ENCODE measurements at places on chromosomes 4 and X. TPM values are rescaled to one million over a fixed set of nuclear protein-coding genes. Genes with fewer than 3 reads are reported as not detected.

The IL2RG gene
- total RNA-seq, result 506 TPM

The MAGEB16 gene
- not detected for total RNA-seq

The PRDX4 gene
- total RNA-seq, result 13.5 TPM

The GNL3L gene
- total RNA-seq, result 44.5 TPM

The MAGEC3 gene
- total RNA-seq, result not detected

The TMEM131L gene
- total RNA-seq, result 105 TPM

The RBM46 gene
- not detected for total RNA-seq

The SLC4A4 gene
- 19.1 TPM for total RNA-seq

The TMEM271 gene
- not detected for total RNA-seq

The POLA1 gene
- total RNA-seq, result 11.3 TPM

The GYPE gene
- total RNA-seq, result 1.2 TPM

The RPA4 gene
- 1.5 TPM for total RNA-seq

The AFF2 gene
- total RNA-seq, result 0.24 TPM

The MMGT1 gene
- total RNA-seq, result 21.4 TPM

The AFAP1 gene
- total RNA-seq, result 12.5 TPM

The GYG2 gene
- total RNA-seq, result not detected

The HTATSF1 gene
- 26.4 TPM for total RNA-seq

The SMIM43 gene
- total RNA-seq, result not detected

The VSIG4 gene
- not detected for total RNA-seq

The TLR1 gene
- total RNA-seq, result 30.0 TPM

The CXorf38 gene
- total RNA-seq, result 46.1 TPM

The MTNR1A gene
- not detected for total RNA-seq

The ZDHHC15 gene
- total RNA-seq, result not detected

The ADGRG2 gene
- not detected for total RNA-seq

The SPATA4 gene
- not detected for total RNA-seq

The SYTL5 gene
- not detected for total RNA-seq

The ANXA3 gene
- total RNA-seq, result 1.2 TPM

Data from natural killer cell (primary cell).